GM04503 (cell line): ENCODE measurements at places on chromosomes 4 and X.

GRCh38 chr4:56755901-56756300, 65.6 kb downstream of the SPINK2 start:
- DNase-seq, result no peak

DNA sequence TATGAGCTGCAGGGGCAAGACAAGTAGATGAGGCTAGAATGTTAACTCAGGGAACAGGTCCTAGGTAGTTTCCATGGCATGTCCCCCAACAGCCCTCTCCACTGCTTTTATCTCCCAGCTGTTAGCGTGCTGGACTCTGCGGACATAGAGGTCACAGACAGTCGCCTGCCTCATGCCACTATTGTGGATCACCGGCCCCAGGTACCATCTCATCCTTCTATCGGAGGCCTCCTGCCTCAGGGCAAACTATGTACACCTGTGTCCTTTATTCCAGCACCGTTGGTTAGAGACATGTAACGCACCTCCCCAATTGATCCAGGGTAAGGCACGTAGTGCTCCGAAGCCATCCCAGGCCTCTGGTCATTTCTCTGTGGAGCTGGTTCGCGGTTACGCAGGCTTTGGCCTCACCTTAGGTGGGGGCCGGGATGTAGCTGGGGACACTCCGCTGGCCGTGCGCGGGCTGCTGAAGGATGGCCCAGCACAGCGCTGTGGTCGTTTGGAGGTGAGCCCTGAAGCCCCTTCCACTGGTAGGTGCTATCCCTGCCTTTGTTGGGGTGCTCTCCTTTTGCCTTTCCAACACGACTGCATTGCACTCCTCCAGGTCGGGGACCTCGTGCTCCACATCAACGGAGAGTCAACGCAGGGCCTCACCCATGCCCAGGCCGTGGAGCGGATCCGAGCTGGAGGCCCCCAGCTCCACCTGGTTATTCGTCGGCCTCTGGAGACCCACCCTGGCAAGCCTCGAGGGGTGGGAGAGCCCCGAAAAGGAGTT, 2.2 kb downstream of the MAGIX start:
- no peak for DNase-seq

DNA sequence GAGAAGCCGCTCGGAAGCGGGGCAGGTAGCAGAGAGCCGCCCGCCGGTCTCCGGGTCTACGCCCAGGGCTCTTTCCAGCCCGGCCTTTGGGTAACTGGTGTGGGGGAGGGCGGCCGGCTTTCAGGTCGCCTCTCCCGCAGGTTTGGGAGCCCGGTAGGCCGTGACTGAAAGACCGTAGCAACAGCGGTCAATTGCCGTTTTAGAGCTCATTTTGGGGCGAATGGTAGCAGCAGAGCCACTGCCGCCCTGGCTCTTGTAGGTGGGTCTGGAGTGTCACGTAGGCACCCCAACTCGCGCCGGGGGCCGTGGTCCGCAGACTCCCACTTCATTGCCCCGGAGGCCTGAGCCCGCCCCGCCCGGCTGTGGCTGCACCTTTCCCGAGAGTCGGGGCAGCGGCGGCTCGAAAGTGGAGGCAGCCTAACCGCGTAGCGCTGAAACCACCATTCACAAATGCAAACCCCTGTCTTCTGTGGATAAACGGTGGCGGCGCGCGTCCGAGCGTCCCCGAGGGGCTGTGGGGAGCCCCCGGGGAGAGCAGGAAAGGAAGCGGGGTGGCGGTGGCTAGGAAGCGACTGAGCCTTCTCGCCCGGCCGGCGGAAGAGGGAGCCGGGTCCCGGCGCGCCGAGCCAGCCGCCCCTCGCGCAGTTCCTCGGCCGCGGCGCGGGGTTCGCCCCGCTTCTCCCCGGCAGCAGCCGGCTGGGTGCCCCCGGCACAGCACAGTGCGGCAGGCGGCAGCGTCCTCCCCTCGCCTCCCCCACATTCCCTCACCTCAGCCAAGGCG, 2185.1 kb upstream of the TENM3 start:
- DNase-seq, result no peak

DNA sequence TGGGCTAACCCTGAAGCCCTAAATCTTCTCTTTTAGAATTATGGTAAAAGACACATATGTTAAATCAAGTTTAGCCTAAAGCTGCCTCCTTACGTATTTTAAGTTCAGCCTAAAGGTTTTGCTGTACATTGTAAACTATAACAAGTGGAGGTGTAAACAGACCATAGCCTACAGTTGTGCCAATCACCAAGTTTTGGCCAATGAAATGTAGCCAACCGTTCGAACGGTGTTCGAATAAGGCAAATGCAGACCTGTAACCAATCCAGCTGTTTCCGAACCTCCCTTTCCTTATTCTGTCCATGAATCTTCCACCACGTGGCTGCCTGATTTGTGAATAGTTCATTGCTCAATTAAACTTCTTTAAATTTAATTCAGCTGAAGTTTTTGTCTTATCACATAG, 52.1 kb upstream of the TBC1D9 start:
- no peak for DNase-seq

GRCh38 chrX:55523356-55523755, 33.7 kb upstream of the USP51 start:
- DNase-seq, result no peak

- no peak for DNase-seq
Observed at GRCh38 chrX:107448998-107449835, at the start of gene FRMPD3. TSS of gene FRMPD3 (plus strand) at chrX:107449652. CDS start at chrX:107526589, 76,937 bp downstream.

DNA sequence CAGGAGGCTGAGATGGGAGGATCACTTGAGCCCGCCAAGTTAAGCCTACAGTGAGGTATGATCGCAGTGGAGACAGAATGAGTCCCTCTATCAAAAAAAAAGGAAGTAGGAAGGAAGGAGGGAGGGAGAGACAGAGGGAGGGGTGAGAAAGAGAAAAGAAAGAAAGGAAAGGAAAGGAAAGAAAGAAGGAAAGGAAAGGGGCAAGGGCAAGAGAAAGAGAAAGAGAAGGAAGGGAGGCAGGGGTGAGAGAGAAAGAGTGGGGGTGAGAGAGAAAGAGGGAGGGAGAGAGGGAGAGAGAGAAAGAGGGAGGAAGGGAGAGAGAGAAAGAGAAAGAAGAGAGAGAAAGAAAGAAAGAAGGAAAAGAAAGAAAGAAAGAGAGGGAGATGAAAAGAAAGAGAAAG, 13.2 kb downstream of the ELF2 start:
- no peak for DNase-seq

DNA sequence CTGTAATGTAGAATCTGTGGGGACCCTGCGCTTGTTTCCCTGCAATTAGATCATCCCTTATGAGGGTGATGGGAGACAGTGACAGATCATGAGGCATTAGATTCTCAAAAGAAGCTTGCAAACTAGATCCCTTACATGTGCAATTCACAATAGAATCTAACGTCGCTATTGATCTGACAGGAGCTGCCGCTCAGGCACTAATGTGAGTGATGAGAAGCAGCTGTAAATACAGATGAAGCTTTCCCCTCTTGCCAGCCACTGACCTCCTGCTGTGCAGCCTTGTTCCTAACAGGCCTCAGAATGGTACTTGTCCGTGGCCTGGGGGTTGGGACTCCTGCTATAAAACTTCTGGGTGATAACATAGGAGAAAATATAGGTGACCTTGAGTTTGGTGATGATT, 1076.8 kb downstream of the PDHA2 start:
- no peak for DNase-seq

GRCh38 chr4:125773502-125773901, 458.7 kb downstream of the FAT4 start:
- no peak for DNase-seq

DNA sequence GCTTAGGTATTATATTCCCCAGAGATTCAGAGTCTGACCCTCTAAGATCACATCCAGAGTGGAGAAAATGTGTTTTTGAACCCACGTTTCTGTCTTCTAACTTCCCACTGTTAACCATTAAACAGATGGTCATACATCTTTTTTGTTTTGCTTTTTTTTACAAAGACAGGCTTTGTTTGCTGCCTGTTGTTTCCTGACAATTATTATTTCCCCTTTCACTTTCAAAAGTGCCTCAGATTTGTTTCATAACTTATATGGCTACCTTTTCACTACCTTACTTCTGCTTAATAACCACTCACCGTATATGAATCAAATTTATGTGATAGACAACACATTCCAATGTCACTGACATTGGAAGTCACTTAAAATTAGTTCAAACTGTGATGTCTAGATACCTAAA, 142.2 kb downstream of the HS3ST1 start:
- no peak for DNase-seq
